Retinal pigment epithelial cell (primary cell): ENCODE measurements at places on chromosomes 7 and 10.

DNA sequence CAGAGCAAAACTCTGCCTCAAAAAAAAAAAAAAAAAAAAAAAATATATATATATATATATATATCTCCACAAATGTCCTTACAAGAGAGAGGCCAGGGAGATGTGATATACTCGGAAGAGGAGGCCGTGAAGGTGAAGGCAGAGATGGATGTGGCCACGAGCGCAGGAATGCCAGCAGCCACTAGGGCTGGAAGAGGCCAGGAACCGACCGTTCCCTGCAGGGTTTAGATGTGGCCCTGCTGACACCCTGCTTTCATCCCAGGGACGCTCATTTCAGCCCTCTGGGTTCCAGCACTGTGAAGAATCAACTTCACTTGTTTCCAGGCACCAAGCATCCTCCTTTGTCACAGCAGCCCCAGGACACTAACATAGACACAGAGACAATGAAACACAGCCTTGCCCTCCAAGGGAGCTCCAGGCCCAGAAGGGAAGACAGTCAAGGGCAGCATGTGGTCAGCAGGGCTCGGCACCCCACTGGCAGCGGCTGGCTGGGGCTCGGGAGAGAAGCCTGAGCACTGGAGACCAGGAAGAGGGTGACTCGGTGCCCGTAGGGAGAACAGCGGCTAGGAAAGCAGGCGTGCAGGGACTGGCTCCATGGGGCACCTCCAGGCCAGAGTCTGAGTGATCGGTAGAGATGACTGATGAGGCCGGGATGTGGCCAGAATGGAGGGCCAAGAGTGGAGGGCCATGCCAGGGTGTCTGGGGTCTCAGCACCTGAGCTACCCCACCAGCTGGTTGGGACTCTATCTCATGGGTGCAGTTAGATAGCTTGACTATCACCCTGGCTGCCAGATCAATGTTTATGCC, 7.6 kb downstream of the WDR86 start:
- no peak for DNase-seq

DNA sequence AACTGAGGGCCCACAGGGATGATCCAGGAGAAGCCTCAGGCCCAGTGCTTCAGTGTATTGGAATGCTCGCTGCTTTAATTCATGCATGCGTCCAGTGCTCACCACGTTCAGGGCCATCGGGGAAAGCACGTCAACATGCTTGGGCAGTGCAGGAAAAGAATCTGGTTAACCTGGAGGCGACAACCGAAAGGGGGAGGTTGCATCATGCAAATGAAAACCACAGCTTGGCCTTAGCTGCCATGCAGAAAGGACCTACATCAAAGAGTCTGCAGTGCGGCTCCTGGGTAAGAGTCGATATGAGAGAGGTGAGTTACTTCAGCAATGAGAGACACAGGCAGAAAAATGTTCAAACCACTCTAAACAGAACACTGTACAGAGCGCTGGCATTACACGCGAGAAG, 440.1 kb downstream of the KCNMA1 start:
- DNase-seq, result no peak

GRCh38 chr7:17994079-17994850, 33.4 kb downstream of the PRPS1L1 start:
- no peak for DNase-seq

- DNase-seq, result no peak
Observed at GRCh38 chr7:111108000-111108399, 17.1 kb downstream of the LRRN3 start.

DNA sequence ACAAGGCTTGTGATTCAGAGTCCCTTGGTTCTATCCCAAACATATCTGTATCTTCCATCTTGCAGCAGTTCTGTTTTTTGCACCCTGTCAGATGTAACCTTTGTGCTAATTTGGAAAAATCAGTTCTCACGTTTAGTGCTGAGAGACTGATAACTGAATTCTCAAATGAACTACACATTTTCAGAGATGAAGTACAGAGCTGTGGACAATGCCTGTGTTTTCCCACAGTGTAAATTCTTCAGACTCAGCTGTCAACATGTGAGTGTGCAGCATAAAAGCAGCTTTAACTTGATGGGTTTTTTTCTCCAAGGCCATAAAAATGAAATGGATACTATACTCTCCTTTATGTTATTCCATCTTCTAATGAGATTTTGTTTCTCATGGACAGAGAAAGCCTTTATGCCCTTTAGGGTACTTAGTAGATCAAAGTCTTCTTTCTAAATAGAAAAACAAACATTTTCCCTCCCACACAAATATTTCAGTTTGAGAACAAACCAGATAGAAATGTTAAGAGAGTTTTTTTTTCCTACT, 150.9 kb downstream of the SEMA3A start:
- no peak for DNase-seq
